Activated T-helper 2 cell treated with anti-CD3 and anti-CD28 coated beads, Interferon-gamma antibody, Interleukin-2, Interleukin-4, amounts not matched to agents 10 μg/mL and 5 μg/mL and 100 μg/mL, durations not matched to agents 14 hours and 24 hours and 36 hours (primary cell): ENCODE measurements at places on chromosomes 5 and 9.
A peak's percentile ranks its signal among the peaks of the same experiment; 100 is the strongest.

DNA sequence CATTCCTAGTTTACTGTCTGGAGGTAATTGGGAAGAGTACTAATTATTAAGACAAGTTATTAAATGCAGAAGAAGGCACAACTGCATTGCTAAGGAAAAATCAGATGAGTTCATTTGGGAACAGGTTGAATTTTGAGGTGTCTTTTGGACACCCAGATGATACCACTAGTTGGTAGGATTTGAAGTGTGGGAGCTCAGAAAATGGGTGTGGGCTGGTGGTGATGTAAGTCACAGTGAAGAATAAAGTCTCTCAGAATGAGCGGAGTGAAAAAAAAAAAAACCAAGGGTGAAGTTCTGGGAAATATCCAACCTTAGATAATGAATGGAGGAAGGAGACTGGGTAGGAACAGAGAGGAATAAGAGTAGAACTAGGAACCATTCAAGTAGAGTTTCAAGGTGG lies 35.6 kb upstream of the MYORG start:
- DNase-seq, result no peak

- peak; percentile 11 for DNase-seq
Measured at GRCh38 chr9:128554155-128554862, 1.9 kb downstream of the SPTAN1 start.

GRCh38 chr9:92100237-92100911 lies 14.8 kb downstream of the SPTLC1 start:
- DNase-seq, result no peak

DNA sequence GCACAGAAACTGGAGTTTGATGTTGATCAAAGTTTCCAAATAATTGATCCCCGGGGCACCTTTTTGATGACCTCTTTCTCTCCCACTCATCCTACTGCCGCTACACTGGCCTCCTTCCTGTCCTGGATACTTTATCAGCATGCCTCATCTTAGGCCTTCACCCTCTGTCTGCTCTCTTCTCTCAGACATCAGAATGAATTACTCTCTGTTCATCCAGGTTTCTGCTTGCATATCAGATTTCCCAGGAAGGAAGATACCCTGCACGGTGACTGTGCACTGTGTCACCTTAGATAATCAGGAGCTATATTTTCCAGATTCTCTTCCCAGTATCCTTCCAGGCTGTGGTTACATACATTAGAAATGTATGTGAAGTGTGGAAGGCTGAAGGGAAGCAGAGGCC lies 397.0 kb downstream of the DIRAS2 start:
- DNase-seq, result no peak

GRCh38 chr5:169910393-169910792 lies 69.9 kb downstream of the INSYN2B start:
- DNase-seq, result no peak

DNA sequence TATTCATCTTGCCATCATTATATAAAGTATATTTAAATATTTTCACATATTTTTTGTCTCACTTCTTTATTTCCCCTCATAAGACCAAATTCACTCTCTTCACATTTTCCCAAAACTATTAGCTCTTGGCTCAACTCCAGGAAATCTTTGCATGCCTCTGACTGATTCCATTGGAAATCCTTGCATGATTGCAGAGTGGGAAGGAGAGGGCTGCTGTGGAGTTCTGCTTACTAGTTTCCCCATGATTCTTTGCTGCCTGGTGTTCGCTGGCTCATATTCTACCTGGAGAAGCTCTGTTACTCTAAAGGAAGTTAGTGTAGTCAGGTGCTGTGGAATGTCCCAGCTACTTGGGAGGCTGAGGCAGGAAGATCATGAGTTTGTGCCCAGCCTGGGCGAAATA lies 41.9 kb downstream of the LIX1 start:
- DNase-seq, result no peak

- DNase-seq, result no peak
Measured at GRCh38 chr9:113431191-113431590, 20.6 kb downstream of the C9orf43 start.

GRCh38 chr9:23556459-23556858 lies 269.6 kb downstream of the ELAVL2 start:
- no peak for DNase-seq

- DNase-seq, result no peak
Measured at GRCh38 chr5:131757830-131758519, 38.8 kb downstream of the FNIP1 start.

GRCh38 chr5:161420521-161420920 lies 126.0 kb downstream of the GABRB2 start:
- DNase-seq, result no peak

DNA sequence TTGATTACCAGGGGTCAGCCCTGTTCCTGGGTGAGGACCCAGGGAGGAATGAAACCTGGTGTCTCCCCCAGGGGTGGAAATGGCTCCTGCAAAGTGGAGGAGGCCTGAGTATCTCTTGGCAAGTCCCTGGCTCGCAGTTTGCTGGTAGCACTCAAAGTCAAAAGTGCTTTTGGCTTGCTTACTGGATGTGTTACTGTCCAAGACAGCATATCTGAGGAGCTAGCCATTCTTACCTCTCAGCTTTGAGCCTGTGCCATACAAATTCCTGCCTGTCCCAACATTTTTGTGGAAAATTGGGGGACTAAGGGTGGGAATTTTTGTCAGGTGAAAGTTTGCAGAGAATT lies 9.9 kb downstream of the ZNF618 start:
- DNase-seq, result no peak

- DNase-seq, result no peak
Measured at GRCh38 chr5:176167800-176168199, 70.4 kb upstream of the SIMC1 start.

- no peak for DNase-seq
Measured at GRCh38 chr5:178357121-178357521, 124.5 kb upstream of the PHYKPL start.

GRCh38 chr5:90133941-90134340 lies 275.6 kb downstream of the CETN3 start:
- DNase-seq, result no peak

- no peak for DNase-seq
Measured at GRCh38 chr5:158378931-158379330, 520.0 kb upstream of the CLINT1 start.

- no peak for DNase-seq
Measured at GRCh38 chr5:177043958-177044357, 21.5 kb downstream of the ZNF346 start.

DNA sequence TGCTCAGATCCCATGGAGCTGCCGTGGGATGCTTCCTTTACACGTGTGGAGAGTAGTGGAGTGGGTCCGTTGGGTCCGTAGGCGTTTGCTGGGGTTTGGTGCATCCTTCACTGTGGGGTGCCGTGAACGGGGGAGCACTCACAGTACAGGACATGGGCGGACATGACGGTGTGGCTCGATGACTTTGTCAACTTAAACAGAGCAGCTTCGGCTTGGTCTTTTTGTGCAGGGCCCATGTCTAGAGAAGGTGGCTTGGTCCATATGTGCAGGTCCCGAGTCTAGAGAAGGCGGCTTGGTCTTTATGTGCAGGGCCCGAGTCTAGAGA lies 26.4 kb upstream of the EXOC3 start:
- DNase-seq, result no peak

DNA sequence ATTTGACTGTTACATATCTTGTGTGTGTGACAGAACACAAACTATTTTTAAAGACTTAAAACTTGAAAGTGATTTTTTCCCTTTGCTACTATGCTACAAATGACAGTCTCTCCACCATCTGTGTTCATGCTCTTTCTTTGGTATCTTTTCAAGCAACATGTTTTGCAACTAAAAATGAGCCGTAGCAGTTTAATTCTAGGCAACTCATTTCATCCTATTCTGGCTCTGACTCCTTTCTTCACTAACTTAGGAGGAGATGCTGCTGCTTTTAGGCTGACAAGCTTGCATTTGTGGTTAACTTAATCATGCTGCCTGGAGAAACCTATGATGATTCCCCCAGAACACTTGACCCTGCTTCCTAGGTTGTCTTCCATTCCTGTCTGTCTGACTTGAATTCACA lies 100.6 kb downstream of the HACD4 start:
- no peak for DNase-seq

DNA sequence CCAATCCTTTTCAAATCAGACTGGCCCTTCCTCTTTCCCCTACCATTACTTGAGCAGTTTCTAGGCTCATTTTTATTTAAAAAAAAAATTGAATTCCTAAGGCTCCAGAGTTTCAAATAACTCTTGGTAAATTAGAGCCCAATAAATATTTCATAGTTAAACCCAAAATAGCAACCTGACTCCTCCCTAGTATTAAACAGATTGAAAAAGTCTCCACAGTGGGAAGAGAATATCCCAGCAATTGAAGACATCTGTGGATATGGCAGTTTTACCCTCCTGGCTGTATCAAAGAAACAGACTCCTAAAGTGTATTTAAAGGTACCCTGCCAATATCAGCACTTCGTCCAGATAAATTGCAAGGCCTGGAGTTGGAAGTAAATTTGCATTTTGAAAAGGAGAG lies 52.7 kb upstream of the GDNF start:
- no peak for DNase-seq

DNA sequence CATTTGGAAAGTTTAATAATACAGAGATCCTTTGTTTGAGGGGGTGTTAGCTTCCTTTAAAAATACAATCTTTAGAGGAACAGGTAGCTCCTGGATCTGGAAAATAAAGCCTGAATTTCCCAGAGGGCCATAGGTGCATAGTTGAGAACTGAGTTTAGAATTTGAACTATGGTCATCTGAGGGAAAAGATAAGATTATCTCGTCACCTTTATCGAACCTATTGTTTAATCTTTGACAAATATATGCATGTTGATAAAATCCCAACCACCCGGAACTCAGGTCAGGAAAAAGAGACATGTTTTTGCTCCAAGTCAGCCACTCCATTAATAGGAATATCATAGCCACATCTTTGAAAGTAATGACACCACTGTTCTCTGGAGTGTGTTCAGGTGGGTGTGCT lies 91.7 kb upstream of the FAM169A start:
- DNase-seq, result no peak

- no peak for DNase-seq
Measured at GRCh38 chr9:136146126-136147037, 27.7 kb upstream of the TMEM250 start.

- no peak for DNase-seq
Measured at GRCh38 chr5:61744690-61745619, 412.9 kb downstream of the ZSWIM6 start.

GRCh38 chr5:178781936-178782335 lies 51.5 kb upstream of the ZNF354A start:
- no peak for DNase-seq

- DNase-seq, result no peak
Measured at GRCh38 chr5:15959370-15960164, 220.0 kb downstream of the MARCHF11 start.

GRCh38 chr5:139828207-139828895 lies 32.7 kb downstream of the PSD2 start:
- DNase-seq, result no peak
